ENCODE measurements at places on chromosomes 16 and 17.
A peak's percentile ranks its signal among the peaks of the same experiment; 100 is the strongest.

DNA sequence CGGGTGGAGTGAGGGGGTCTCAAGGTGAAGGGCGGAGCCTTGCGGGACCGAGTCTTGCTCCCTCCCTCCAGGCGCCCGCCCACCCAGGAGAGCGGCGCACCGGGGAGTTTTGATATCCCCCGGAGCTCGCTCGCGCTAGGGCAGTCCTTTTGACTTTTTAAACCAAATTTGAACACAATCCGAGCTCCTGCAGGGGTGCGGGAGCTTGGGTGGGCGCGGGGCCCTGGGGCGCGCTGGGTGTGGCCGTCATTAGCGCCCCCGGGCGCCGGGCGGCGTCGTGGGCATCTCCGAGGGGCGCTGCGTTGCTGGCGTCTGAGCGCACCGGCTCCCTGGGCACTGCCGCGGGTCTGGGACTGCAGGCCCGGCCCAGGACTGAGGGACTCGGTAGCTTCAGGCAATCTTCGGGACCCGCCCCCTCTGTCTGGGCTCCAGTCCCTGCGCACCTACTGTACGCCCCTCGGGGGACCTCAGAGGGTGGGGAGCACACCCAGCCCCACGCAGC, 10.9 kb downstream of the MAF start:
- no peak for DNase-seq
- H3K4me3 ChIP-seq = peak overlapping the region; percentile 75
- H3K36me3 ChIP-seq = peaks cover 2% of the 10 kb centered on the region
- H3K4me1 ChIP-seq = peaks cover 5% of the 10 kb centered on the region

DNA sequence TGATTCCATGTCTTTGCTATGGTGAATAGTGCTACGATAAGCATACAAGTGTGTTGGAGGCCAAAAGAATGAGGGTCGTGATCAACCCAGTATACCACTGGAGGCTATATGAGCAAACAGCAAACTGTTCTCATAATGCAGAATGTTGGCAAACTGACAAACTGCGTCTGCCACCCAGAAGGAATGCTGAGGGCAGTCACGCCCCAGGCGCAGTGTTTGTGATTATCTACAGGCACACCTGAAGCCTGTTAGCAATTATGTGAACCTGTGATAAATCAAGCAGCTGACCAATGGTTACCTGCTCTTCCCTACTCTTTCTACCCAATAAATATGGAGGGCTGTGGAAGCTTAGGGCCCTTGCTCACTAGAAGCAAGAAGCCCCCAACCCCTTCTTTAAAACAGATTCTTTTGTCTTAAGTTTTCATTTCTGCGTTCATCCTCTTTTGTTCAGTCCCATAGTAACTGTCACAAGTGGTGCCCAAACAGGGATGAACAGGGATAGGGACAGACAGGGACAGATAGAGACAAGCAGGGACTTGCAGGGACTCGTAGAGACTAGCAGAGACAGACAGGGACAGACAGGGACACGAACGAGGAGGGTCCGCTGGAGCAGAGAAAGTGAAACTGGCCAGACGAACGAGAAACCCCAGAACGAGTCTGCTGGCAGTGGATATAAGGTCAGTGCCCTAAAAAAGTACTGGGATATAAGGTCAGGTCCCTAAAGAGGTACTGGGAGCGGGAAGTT, 25.1 kb downstream of the CD300LG start:
- H3K36me3 ChIP-seq = no peaks in the 10 kb centered on the region
- H3K27ac ChIP-seq = no peak overlapping the region
- no peak for DNase-seq

- no peaks in the 10 kb centered on the region for H3K36me3 ChIP-seq
- H3K27me3 ChIP-seq = peaks cover 44% of the 10 kb centered on the region
- no peak overlapping the region for H3K4me3 ChIP-seq
Observed at GRCh38 chr17:11935734-11936406, 61.4 kb downstream of the ZNF18 start.

DNA sequence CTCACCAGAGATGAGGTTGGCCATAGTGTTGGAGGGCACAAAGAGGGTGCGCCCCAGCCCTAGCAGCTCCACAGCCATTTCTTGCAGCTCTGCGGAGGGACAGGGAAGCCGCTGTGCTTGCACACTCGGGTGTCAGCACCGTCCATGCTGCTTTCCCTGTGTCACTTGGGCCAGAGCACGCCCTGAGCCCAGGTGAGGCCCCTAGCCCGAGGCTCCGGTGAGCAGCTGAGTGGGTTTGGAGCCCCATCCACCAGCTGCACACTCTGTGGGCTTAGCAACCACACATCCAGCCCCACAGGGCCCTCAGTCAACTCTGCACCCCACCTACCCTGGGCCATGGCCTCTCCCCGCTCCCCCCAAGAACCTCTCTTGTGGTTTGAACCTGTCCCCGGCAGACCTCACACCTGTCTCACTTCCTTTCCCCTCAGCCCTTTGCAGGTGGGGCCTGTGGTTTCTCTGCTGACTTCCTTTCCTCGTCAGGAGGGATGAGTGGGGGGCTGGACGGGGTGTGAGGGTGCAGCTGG, 20.7 kb downstream of the TMEM235 start:
- H3K36me3 ChIP-seq = no peaks in the 10 kb centered on the region
- no peaks in the 10 kb centered on the region for H3K27me3 ChIP-seq
- H3K4me3 ChIP-seq = no peak overlapping the region
- peaks cover 18% of the 10 kb centered on the region for H3K4me1 ChIP-seq
- DNase-seq = no peak
- H3K27ac ChIP-seq = no peak overlapping the region

DNA sequence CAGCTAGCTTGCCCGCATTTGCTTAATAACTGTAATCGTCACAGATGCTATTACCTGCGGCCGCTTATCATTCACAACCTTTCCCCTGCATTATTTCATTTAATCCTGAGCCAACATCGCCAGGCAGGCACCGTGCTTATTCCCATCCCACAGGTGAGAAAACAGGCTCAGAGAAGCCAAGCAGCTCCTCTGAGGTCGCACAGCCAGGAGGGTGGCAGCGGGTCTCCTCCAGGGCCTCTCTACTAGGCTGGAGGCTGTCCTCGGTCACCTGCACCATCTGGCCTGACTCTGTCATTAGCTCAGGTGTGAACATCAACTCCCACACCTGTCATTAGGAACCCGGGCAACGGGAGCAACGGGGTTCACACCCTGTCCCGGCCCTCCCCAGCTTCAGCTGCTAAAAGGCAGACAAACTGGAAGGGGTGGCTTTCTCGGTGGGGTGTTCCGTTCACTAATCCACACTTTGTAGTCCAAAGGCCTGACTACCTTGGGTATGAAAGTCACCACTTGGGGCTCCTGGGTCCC, 3.0 kb downstream of the PPL start:
- no peak overlapping the region for H3K4me3 ChIP-seq
- no peaks in the 10 kb centered on the region for H3K27me3 ChIP-seq
- H3K36me3 ChIP-seq = peaks cover 34% of the 10 kb centered on the region
- H3K4me1 ChIP-seq = peaks cover 26% of the 10 kb centered on the region
- DNase-seq = no peak

- DNase-seq = peak; percentile 68
- no peaks in the 10 kb centered on the region for H3K36me3 ChIP-seq
- no peaks in the 10 kb centered on the region for H3K4me1 ChIP-seq
- no peaks in the 10 kb centered on the region for H3K27me3 ChIP-seq
- no peak overlapping the region for H3K27ac ChIP-seq
- H3K4me3 ChIP-seq = no peak overlapping the region
Observed at GRCh38 chr16:62240722-62241121, 204.5 kb upstream of the CDH8 start.

- no peak overlapping the region for H3K27ac ChIP-seq
- DNase-seq = no peak
- H3K36me3 ChIP-seq = no peaks in the 10 kb centered on the region
- no peaks in the 10 kb centered on the region for H3K4me1 ChIP-seq
Observed at GRCh38 chr17:21140911-21141310, 14.1 kb downstream of the DHRS7B start.

DNA sequence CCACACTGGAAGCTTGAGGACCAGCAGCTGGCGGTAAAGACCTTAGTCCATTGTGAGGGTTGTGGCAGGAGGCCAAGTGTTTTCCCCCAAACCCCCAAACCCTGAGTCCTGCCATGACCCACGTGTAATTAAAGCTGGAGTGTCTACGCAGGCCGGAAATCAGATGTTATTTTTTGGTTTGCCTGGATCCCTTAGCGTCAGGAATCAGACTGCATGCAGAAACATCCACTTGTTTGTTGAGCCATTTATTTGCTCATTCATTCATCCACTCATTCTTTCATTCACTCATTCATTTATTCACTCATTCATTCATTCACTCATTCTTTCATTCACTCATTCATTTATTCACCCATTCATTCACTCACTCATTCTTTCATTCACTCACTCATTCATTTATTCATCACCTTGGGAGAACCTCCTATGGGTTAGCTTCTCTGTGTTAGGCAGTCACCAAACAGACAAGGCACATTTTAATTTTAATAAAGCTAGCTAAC, 313.1 kb downstream of the MAF start:
- no peak for DNase-seq
- no peaks in the 10 kb centered on the region for H3K4me1 ChIP-seq
- no peak overlapping the region for H3K27ac ChIP-seq
- H3K4me3 ChIP-seq = no peak overlapping the region

GRCh38 chr17:80118601-80119270, 17.4 kb downstream of the GAA start:
- DNase-seq = no peak
- no peak overlapping the region for H3K27ac ChIP-seq
- peaks cover 12% of the 10 kb centered on the region for H3K4me1 ChIP-seq

- no peak overlapping the region for H3K27ac ChIP-seq
- DNase-seq = peak; percentile 23
- H3K4me1 ChIP-seq = peaks cover 34% of the 10 kb centered on the region
- no peak overlapping the region for H3K4me3 ChIP-seq
Observed at GRCh38 chr17:17729620-17730249, 48.5 kb downstream of the RAI1 start.

DNA sequence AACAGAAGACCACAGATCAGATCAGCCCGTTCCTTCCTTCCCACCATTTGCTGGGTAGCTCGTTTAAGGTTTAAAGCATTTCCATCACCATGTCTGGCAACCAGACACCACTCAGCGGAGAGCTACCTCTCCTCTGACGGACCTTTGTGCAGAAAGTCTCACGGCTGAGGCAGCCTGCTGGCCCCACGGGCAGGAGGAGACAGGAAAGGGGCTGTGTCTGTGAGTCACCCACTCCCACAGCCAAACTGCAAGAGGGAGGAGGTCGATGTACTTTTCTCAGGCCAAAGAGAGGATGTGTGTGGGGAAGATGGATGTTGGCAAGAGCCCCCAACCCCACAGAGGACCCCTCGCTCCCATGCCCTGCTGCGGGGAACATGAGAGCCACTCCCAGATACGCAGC, 92.1 kb downstream of the ZNF423 start:
- no peak overlapping the region for H3K4me3 ChIP-seq
- H3K36me3 ChIP-seq = no peaks in the 10 kb centered on the region
- no peak overlapping the region for H3K27ac ChIP-seq
- peak; percentile 9 for DNase-seq

DNA sequence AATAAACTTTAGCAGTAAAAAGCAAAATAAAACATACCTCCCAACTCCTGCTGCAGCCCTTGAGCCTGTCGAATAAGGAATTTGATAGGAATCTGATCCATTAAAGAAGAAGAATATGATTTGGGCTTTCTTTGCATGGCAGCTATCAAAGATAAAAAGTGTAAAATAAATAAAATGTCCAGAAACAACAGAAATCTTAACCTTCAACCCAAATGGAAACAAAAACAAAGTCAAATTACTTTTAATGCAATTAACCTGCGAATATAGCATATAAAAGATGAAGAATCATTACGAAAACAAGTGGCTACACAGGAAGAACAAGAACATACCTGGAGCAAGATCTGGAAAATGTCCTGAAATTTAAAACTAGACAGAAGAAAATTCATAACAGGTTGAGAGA, 21.5 kb upstream of the BRIP1 start:
- H3K4me3 ChIP-seq = no peak overlapping the region
- no peak overlapping the region for H3K27ac ChIP-seq
- peaks cover 73% of the 10 kb centered on the region for H3K36me3 ChIP-seq
- H3K27me3 ChIP-seq = no peaks in the 10 kb centered on the region
- no peaks in the 10 kb centered on the region for H3K4me1 ChIP-seq

DNA sequence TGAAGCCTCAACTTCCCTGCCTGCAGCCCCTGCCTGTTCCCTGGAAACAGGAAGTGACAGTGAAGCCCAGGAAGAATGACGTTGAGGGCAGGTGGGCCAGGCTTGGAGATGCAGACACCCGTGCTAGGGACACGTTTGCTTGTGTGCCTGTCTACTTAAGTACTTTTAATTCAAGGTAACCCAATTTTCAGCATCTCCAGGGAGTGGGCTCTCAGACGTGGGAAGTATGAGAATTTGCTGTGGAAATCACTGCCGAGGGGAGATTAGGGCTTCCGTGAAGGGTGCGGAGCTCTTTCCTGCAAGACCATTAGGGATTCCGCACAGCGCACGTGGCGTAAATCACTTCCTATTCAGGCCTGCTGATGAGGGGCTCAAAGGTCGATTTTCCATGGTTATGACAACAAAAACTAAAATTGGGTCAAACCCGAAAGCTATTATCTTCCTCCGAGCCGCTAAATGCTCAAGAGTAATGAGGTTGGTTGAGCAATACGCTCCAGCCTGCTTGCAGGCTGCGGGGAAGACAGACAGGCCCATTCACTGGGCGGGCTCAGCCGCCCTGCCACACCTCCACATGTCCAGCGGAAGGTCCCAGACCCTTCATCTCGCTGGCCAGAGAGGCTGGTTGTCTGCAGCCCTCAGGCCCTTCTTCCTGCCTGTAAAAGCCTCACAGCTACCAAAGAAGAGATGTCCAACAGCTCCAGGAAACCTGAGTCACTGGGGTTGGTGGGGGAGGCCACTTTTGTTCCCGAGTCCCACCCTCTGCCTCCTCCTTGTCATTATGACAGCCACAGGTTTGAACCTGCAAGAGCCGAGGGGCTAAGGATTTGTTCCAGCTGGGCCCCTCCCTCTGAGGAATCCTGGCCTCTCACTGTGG, 109.9 kb downstream of the RBFOX3 start:
- no peak overlapping the region for H3K27ac ChIP-seq
- H3K4me3 ChIP-seq = no peak overlapping the region
- H3K27me3 ChIP-seq = peaks cover 22% of the 10 kb centered on the region
- peaks cover 1% of the 10 kb centered on the region for H3K4me1 ChIP-seq
- no peaks in the 10 kb centered on the region for H3K36me3 ChIP-seq
- DNase-seq = no peak

- H3K27ac ChIP-seq = peak overlapping the region; percentile 17
- H3K27me3 ChIP-seq = no peaks in the 10 kb centered on the region
- peak; percentile 81 for DNase-seq
- H3K4me1 ChIP-seq = peaks cover 50% of the 10 kb centered on the region
Observed at GRCh38 chr17:81401723-81402529, 6.7 kb downstream of the BAHCC1 start.

GRCh38 chr16:87675111-87675719, 72.9 kb downstream of the JPH3 start:
- DNase-seq = no peak
- H3K27ac ChIP-seq = no peak overlapping the region

DNA sequence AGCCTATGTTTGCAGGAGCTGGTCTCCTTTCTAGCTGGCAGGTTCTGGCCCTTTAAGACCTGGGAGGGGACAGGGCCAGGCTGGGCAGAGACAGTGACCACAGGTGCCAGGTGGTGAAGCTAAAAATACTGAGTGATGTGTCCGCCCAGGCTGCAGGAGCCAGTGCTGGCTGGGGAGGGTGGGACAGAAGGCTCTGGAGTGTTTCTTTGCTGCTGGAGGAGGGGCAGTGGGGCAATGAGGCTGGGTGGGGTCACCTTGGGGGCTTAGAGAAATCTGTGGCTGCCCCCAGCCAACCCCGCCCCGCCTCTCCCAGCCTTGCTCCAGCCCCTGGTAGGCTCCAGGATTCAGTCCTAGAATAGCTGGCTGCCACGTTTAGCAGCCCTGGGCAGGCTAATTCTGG, 30.4 kb upstream of the SBK1 start:
- DNase-seq = no peak
- peaks cover 69% of the 10 kb centered on the region for H3K27me3 ChIP-seq
- H3K4me1 ChIP-seq = peaks cover 11% of the 10 kb centered on the region
- H3K27ac ChIP-seq = no peak overlapping the region
- no peak overlapping the region for H3K4me3 ChIP-seq
- H3K36me3 ChIP-seq = no peaks in the 10 kb centered on the region

Data from mesenchymal stem cell (in vitro differentiated cells and primary cell).